ENCODE measurements at places on chromosomes 7 and 10.
A peak's percentile ranks its signal among the peaks of the same experiment; 100 is the strongest.

GRCh38 chr10:43226851-43227845 lies 39.7 kb downstream of the RASGEF1A start:
- DNase-seq = no peak

DNA sequence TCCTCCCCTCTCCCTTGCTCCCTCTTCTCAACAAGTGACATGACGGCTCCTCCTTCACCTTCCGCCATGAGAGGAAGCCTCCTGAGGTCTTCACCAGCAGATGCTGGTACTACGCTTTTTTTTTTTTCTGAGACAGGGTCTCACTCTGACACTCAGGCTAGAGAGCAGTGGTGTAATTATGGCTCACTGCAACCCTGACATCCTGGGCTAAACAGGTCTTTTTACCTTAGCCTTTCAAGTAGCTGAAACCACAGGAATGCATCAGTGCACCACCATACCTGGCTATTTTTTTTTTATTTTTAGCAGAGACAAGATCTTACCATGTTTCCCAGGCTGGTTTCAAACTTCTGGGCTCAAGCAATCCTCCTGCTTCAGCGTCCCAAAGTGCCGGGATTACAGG lies 43.6 kb downstream of the MDH2 start:
- no peak for DNase-seq

- DNase-seq = no peak
Observed at GRCh38 chr7:55108818-55109217, 90.0 kb downstream of the EGFR start.

DNA sequence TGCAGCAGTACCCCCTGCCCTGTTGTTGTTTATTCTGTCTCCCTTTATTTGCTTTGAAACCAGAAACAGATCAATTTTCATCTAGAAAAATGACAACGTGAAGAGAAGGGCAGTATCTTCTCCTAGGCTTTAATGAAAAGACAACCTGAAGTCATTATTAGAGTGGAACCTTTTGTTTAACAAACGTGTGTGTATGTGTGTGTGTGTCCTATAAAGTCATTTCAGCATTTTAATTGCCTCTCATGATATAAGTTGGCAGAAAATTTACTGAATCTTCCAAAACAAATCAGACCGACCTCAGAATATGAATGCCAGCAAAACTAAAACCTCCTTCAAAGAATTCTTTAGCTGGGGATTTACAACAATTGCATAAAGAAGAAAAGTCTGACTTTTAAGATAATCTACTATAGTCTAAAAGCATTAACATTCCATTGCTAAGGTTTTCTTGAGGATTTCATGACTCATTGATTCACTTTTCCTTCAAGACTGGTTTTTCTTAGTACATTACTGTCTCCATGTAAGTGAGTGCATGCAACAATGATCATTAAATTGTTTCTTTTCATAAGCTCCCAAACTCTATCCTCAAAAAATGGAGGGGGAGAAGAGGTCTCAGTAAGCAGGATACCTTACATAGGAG lies 3.2 kb downstream of the GLI3 start:
- DNase-seq = no peak

GRCh38 chr10:85786401-85786899 lies 580.1 kb downstream of the GRID1 start:
- DNase-seq = no peak

GRCh38 chr10:118409295-118409694 lies 67.2 kb upstream of the FAM204A start:
- no peak for DNase-seq

DNA sequence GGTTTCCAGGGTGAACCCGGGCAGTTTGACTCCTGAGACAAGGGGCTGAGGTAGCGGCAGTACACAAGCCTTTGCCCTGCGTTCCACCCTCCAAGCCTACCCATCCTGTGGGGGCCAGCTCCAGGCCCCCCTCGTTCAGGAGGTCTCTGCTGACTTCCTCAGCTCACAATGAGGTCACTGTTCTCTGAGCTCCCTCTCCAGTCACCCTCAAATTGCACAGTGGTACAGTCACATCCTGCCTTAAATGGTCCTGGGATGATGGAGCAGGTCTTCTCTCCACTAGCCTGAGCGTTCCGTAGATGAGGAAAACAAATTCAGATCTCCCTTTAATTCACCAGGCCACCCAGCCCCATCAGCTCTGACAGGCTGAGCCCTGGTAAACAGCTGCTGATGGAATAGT lies 90.2 kb downstream of the SH3PXD2A start:
- no peak for DNase-seq

DNA sequence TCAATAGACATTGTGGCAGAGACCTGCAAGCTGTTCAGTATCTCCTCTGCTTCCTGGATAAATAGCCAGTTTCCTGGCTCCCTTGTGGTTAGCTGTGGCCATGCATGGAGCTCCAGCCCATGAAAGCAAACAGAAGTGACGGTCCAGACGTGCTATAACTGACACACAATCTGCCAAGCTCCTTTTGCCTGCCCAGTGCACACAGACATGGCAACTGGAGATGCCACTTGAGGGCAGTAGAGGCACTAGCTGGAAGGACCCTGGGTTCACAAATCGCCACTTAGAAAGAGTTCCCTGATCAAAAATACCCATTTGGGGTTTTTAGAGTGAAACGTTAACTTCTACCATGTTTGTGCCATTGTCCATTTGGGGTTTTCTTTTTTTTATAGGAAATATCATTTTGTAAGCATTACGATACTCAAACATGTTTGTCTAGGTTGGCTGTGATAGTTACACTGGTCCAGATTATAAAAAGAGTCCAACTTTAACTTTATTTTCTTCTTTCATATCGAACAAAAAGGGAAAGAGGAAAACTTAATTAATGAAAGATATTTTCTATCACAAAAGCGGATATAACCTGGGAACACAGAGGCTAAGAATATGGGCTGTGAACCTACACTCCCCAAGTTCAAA lies 31.3 kb downstream of the KIN start:
- peak; percentile 26 for DNase-seq

Measured in pancreas (tissue), 10 donors.